ENCODE measurements at places on chromosomes 6 and 20.

GRCh38 chr6:157131250-157131649 lies 192.1 kb downstream of the TMEM242 start:
- no peak for DNase-seq

DNA sequence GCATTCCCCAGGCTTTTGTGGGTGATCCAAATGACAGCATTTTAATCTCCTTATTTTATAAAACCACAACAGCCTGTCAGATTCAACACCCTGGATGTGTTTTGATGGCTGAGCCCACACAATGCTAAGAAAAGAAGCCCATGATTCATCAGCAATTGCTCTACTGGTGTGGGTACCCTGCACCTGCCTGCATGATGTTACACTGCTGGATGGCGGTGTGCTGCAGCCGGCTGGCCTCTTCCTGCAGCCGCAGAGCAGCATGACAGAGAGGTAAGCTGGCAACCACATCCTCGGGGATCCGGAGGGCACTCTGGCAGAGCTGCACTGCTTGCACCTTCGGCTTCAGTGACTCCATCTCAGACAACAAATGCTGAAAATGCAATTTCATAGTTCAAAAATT lies 327.5 kb downstream of the SYNE1 start:
- peak; percentile 64 for DNase-seq

- DNase-seq, result no peak
Observed at GRCh38 chr6:156982168-156982567, 205.0 kb downstream of the ARID1B start.

DNA sequence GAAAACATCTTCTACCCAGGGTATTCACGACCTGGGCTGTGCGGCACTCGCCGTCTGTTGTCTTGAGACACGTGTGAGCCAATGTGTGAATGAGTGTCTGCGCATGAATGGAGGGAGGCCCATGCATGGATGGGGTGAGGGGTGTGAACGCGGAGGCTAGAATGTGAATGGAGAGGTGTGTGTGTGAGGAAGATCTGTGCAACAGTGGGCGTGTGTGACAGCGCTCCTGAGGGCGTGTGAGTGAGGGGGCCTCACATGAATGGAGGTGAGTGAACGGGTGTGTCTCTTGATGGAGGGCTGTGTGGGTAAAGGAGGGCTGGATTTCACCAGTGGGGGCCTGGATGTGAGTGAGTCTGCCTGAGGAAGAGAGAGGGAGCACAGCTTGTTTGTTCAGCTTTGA lies 146.0 kb downstream of the LRFN2 start:
- DNase-seq, result no peak

- no peak for DNase-seq
Observed at GRCh38 chr6:35287671-35288396, 9.8 kb upstream of the DEF6 start.

GRCh38 chr6:87757792-87758191 lies 55.8 kb upstream of the AKIRIN2 start:
- no peak for DNase-seq

- no peak for DNase-seq
Observed at GRCh38 chr6:74091136-74091793, 395.3 kb downstream of the CD109 start.

DNA sequence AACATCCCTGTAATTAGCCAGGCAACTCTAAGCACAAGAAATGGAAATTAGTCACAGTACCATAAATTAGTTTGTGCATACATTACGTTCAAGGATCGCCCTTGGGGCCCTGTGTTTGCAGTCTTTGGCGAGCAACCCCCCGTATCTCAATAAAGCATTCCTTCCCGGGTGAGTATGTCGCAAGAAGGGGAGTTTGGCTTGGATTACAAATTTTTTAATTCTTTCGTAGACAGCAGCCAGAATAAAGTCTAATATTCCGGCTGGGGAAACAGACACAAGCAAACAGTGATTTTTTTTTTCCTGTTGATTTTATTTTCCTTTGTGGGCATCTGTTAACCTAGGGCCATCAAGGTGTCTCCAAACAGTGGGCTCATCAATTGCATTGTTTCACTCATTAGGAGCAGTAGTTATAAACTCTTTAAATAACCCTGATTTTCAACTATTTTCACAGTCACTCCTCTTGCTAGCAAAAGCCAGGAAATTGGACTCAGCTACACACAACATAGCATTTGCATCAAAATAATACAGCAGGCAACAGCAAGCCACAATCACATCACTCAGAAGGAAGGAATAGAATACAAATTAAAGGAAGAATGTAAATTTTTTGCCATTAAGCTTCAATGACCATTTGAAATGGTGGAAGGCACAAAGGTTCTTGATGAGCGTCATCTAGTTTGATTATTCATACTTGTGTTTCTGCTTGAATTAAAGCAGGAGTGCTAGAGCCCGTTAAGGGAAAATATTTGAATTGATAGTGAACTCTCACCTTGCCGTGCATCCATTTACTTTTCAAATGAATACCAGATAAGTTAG lies 85.3 kb downstream of the LINC00237 start:
- DNase-seq, result no peak

- DNase-seq, result no peak
Observed at GRCh38 chr6:27685279-27685678, 212.4 kb upstream of the ZNF184 start.

DNA sequence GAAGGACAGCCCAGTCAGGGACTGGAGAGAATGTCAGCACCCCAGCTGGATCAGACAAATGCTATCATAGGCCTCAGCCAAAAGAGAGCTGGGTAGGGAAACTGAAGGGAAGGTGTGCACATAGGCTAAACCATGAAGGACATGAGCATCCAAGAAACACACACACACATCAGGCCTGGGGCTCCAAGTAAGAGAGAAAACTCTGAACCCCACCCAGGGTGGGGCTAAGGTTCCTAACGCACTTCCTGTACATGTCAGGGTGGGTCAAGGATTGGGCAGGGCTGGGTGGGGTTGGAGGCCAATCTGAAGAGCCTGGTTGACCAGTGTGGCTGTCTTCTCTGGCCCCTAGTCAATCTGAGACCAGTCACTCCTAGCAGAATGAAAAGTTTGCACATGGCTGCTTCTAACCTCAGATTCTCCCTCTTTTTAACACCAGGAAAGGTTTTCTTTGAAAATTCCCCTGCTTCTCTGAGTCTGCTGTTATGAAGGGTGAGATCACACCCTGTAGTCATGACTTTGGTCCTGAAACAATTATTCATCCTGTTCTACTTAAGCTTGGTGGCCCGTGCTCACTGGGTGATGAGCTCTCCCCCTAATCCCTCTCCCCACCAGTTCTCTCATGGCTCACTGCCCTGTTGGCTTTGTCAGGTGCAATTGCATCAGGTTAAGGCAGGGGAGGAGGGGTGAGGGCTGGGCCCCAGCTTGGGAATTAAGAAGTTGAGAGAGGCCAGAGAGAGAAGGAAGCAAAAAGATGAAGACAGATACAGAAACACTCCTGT lies 88.4 kb downstream of the MAFB start:
- DNase-seq, result no peak

- DNase-seq, result no peak
Observed at GRCh38 chr6:27553123-27553904, 80.4 kb upstream of the ZNF184 start.

DNA sequence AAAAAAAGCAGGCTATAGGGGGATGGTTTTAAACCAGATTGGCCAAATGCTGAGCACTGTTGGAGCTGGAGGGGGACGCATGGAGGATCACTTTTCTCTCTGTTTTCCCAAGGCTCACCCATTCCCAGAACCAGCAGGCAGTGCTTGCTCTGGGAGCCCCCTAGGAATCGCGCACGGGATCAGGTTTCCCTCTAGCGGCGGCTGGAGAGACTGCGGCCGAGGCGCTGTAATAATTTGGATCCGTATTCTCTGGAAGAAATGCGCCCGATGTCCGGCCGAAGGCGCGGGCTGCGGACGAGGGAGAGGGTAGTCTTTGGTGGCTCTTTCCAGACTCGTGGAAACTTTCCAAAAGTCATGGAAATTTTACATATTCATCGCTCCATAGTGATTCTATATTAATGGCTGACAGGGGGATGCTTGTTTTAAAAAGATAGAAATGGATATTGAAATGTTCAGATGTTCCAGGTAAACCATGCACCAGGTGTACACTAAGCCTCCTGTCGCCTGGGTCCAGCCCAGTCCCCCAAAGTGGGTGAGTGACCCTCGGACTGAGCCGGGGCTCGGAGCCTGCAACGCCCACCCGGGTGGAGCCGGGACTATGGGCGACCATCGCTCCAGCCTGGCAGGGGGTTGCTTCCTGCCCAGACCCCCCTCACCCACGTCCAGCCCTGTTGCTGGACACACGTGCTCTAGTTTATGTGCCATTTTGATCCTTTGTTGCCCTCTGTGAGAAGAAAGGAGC lies 78.7 kb upstream of the PHACTR3 start:
- DNase-seq, result peak; percentile 27

DNA sequence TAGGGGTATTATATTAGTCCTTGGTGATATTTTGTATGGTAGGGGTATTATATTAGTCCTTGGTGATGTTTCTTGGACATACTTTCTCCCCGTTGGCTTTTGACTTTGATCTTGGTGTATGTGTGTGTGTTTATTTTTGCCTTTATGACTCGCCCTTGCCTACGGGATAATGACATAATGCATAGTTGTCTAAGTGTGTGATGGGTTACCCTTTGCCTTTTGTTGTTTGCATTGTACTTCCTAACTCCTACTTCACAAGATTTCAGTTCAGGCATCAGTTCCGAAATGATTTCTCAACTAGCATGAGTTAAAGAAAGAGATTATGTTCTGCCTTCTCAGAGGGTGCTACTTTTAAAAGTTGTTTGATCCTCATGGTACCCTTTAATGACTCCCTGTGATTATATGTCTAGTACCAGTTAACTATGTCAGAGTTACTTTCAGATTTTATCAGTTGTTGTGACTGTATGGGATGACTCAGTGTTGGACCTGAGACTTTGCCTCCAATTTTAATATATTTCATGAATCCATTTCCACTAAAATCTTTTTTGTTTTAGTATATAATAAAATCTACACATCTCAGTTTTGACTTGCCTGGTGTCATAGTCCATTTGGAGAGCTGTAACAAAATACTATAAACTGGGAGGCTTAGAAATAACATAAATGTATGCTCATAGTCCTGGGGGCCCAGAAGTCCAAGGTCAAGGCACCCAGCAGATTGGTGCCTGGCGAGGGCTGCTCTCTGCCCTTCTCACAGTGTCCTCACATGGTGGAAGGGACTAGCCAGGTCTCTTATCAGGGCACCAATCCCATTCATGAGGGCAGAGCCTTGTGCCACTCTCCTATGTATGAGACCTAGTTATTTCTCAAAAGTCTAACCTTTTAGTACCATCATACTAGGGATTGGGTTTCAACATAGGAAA lies 34.1 kb downstream of the CDYL start:
- no peak for DNase-seq

DNA sequence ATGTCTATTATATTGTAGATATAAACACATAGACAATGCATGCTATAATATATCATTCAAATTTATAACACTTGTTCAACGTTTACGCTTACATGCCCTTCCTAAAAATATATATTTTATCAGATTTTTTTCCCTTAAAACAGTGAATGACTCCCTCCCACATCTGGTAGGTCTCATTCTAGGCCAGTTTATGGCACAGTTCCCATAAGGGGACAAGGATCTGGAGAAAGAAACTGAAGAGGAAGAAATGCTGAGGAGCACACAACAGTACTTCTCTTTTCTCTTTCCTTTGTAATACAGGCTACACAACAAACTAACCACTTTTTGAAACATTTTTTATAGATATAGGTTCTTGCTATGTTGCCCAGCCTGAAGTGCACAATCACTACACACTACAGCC lies 48.6 kb upstream of the RCAN2 start:
- no peak for DNase-seq

GRCh38 chr6:85065831-85066230 lies 301.4 kb upstream of the TBX18 start:
- DNase-seq, result no peak

- no peak for DNase-seq
Observed at GRCh38 chr6:6595952-6596351, 7.4 kb downstream of the LY86 start.

DNA sequence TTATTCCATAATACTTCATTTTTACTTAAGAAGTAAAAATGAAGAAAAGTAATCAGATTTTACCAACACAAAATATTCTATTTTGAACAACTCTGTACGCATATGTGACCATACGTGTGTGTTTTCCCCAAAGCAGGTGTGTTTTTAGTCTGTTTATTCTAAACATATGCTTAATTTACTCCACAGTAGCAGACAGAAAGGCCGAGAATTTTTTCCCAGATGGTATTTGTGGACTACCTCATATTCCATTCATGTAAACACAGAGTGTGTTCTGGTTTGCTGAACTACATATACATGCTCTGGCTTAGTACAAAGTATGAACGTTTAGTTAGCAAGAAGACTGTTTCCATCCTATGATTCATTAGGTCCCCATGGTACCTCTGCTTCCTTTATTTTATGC lies 233.3 kb upstream of the RUNX2 start:
- no peak for DNase-seq

DNA sequence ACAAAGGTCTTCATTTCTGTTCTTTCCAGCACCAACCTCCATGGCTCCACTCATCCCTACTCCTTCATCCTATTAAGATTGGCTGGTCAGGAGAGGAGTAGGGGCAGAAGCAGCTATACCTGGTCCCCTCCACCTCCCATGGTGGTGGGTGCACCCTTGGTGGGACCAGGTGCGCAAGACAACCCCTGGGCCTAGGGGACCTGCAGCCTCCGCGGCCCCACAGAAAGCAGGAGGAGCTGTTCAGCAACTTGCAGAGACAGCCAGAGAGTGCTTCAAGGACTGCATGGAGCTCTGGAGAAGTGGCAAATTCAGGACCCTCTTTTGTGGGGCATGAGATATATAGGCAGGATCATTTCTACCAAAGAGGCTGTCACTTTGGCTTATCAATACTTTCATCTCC lies 9.8 kb downstream of the ULBP2 start:
- DNase-seq, result no peak

DNA sequence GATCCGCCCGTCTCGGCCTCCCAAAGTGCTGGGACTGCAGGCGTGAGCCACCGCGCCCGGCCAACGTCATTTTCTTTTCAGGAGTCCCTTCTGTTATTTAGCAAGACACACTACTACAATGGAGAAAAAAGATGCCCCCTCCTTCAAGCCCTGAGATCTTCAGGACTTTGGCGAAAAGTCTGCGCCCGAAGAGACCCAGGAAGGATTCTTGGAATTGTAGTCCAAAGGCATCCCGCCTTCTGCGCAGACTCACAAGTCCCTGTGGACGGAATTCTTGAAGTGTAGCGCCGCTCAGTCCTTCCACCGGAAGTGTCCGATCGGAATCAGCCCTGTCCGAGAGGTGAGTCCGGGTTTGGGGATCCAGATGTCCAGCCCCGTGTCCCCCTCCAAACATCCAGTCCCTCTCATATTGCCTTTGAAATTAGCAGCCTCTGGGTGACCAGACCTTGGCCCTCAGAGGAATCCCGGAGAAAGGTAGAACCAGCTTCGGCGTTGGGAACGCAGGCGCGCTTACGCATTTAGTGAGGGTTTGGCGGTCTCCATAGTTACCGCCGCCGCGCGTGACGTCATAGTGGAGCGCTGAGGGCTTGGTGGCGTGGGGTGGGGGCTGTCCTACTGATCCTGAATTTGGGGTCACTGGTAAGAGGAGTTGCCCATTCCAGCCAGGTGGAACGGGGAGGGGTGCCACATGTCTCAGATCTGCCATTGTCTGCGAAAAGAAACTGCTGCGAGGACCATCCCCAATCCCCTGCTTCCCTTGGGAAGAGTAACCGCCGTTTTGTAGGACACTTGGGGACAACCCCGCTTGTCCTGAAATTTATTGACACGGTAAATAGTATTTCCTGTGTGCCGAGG lies 490 bp downstream of the ZNF165 start:
- DNase-seq, result peak; percentile 91
